ENCODE measurements at places on chromosomes 7 and 10. TPM values are rescaled to one million over a fixed set of nuclear protein-coding genes. Genes with fewer than 3 reads are reported as not detected.

DNA sequence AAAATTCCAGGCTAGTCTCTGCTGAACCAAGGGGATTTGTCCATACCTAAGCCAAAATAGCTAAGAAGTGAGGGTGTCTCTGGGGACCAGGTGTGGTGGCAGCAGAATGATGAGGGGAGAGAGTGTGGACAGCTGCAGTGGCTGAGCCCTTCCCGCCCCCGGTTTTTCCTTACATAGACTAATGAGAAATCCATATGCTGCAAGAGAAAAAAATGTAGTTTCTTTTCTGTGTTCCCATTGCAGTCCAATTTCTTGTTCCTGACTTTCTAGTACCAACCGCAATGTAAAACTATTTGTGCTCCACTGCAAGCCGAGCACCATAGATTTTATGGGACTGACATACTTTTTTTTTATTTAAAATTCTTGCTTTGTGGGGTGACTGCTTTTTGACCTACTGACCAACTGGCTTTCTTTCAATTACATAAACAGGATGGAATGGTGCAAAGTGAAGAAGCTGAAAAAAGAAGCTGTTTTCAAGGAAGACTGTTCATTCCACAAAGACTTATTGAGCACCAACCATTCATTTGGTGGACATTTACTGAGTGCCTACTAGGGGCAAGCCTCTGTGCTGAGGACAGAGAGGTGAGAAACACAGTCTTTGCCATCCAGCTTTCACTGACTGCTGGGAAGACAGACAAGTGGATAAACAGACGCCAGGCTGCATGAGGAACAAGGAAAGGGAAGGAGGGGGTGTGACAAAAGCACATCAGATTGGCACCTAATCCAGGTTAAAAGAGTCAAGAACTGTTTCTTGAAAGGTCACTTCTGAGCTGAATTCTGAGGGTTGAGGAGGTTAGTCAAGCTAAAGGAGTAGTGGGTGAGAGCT, 9.8 kb downstream of the CEP41 start:
- peak; percentile 27 for DNase-seq

DNA sequence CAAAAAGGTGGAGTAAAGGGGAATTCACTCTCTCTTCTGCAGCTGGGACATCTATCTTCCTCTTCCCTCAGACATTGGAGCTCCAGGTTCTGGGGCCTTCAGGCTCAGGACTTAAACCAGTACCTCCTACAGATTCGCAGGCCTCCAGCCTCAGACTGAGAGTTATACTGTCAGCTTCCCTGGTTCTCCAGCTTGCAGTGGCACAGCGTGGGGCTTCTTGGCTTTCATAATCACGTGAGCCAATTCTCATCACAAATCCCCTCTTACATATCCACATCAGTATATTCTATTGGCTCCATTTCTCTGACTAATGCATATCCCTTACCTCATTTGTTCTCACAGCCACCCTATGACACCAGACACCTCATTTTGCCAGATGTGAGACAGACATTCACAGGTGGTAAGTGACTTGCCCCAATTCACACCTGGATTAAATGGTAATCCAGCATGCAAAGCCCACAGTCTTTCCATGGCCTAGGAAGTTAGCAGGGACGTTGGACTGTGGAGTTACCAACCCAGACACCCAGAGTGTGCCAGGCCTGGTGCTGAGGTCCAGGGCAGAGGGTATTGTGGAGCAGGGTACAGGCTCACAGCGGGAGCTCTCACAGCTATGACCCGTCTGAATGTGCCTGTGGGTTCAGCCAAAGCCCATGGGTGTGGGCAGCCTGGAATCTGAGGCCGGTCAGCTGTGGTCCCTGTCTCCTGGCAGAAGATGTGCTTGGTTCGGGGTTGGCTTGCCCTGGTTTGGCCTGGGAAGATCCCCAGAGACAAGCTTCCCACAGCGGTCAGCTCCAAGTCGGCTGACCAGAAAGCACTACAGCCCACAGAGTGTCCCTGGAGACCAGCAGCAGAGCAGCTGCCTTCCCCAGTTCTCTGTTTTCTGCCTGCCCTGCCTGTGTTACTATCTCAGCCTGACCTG, 18.4 kb upstream of the ZCCHC24 start:
- DNase-seq: peak; percentile 64

DNA sequence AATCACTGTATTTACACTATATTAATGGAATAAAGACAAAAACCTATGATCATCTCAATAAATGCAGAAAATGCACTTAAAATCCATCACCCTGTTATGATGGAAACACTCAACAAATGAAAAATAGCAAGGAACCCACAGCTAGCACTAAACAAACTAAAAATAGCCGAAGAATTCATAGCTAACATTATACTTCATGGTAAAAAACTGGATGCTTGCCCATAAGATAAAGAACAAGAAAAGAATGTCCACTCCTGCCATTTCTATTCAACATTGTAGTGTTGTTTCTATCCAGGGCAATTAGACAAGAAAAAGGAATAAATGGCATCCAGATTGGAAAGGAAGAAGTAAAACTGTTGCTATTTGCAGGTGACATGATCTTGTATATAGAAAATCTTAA, 142.1 kb downstream of the STK31 start:
- no peak for DNase-seq

The PPP1R9A gene
- 3.7 TPM for polyA plus RNA-seq

The RPEL1 gene
- polyA plus RNA-seq: not detected

The EZH2 gene
- 0.68 TPM for polyA plus RNA-seq

GRCh38 chr10:79142522-79143309, 74.0 kb downstream of the ZMIZ1 start:
- DNase-seq: no peak

The MRLN gene
- not detected for polyA plus RNA-seq

DNA sequence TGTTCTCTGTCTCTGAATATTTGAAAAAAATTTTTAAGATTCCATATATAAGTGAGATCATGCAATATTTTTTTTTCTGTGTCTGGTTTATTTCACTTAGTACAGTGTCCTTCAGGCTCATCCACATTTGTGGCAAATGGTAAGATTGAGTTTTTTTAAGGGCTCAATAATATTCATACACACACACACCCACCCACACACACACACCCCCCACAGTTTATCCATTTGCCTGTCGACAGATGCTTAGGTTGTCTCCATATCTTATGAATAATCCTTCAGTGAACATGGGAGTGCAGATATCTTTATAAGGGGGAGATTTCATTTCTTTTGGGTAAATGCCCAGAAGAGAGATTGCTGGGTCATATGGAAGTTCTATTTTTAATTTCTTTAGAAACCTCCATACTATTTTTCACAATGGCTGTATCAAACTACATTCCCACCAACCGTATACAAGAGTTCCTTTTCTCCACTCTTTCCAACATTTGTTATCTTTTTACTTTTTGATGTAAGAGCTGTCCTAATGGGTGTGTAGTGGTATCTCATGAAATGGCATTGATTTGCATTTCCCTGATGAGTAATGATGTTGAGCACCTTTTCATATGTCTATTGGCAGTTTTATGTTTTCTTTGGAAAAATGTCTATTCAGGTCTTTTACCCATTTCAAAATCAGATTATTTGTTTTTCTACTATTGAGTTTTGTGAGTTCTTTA, 35.0 kb downstream of the AUTS2 start:
- DNase-seq: no peak

DNA sequence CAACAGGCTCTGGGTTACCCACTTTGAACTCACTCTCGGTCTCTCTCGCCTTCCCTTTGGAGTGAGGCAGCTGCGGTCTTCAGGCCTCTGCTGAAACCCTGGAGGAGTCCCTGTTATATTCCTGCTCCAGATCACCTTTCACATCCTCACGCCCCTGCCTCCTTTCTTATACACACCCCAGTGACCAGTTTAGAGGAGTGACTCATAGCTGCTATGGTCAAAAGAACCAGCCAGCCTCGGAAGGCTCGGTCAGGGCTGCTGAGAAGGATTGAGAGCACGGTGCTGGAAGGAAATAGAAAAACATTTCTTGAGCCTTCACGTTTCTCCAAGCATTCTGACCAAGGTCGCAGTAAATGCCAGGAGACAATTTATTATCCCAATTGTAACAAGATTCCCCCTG, 28.3 kb upstream of the SVOPL start:
- DNase-seq: no peak

GRCh38 chr7:816300-816750, 16.0 kb upstream of the SUN1 start:
- DNase-seq: peak; percentile 98

GRCh38 chr10:16470747-16471146, 33.9 kb downstream of the PTER start:
- no peak for DNase-seq

GRCh38 chr10:30736685-30737232, 107.2 kb upstream of the LYZL2 start:
- DNase-seq: no peak

DNA sequence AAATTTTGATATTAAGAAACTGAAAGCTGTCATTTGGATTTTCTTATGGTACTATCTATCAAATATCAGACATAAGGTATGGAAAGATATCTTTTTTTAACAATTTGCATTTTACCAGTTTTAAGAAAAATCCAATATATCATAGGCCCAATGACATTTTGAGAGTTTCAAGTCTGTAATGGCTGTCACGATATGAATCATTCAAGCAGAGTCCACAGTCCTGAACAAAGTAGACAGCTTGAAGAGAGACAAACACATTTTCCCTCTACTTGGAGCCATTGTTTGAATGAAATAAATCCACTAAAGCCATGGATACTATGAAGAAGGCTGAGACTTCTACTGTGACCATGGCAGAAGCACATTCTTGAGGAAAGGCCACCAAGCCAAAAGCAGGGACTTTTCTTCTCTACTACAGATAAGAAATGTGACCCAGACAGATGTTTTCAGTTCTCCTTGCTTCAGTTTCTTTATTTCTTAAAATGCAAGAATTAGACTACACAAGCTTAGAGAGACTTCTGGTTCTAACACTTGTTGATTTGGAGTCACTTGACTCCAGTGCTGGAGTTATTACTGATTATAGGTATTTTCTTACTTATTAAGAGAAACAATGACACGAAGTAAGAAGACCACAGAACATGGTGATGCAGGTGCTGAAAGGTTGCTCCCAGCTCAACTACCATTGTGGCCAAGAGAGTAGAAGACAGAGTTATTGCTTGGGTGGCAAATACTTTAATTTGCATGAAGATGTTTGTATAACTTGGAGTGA, 429.1 kb downstream of the KIF20B start:
- no peak for DNase-seq

The PNPLA8 gene
- polyA plus RNA-seq: 22.3 TPM

DNA sequence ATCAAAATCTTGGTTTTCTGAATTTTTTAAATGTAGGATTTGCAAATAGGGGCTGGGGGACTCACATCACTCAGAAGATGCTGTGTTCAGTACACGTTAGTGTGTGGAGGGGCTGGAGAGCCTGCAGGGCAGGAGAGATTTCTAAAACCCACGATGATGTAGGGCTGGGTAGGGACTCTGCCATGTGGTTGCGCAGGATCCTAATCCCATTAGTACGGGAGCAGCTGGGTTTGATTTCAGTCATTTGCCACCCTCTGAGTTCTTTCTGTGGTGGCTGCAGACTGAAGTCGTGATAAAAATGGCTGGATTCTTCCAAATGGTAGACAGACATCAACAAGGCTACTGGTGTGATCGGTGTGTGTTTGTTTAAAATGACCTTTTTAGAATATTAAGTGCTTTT, 14.2 kb upstream of the GET4 start:
- DNase-seq: no peak

- no peak for DNase-seq
Measured at GRCh38 chr7:104795616-104796398, 218.2 kb upstream of the KMT2E start.

The CYP2C19 gene
- 0.05 TPM for polyA plus RNA-seq

- DNase-seq: no peak
Measured at GRCh38 chr7:50513166-50513871, 51.9 kb downstream of the DDC start.

DNA sequence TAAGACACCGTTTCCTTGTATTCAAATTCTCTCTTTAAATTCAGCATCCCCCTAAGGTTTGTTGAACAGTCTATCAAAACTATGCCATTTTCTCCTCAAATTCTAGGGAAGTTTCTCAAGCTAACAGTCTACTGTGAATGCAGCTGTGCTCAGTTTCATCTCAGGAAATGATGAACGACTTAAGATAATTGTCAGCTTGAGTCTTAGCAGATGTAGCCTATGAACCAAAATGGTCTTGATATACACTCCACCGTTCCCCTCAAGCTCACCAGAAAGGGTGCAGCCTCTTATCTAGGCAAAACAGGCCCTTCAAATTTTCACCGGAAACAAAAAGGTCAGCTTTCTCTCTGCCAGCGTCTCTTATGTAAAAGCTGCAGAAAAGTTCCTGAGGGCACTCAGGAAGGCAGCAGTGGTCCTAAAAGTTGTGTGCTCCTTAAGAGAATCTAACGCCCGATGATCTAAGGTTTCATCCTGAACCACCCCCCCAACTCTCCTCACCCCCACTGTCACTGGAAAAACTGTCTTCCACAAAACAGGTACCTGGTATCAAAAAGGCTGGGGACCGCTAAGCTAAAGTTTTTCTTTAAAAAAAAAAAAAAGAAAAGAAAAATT, 2.1 kb downstream of the DNAJC9 start:
- no peak for DNase-seq

DNA sequence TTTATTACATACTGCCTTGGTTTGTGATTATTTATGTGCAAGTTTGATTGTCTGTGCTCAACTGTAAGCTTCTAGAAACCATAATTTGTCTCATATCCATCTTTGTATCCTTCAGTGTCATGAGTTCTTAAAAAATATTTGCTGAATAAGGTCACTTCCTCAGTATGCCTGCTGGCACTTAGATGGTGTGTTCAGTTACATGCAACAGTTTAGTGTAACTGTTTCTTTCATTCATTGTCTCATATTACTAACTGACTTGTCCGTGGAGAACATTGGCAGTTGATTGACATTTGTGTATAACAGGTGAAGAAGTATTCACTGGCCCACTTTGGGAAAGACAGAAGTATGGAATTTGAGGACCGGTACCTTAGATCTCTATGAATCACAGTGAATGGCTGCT, 236.9 kb downstream of the PRKG1 start:
- no peak for DNase-seq

The LDB3 gene
- 1,223 TPM for polyA plus RNA-seq

DNA sequence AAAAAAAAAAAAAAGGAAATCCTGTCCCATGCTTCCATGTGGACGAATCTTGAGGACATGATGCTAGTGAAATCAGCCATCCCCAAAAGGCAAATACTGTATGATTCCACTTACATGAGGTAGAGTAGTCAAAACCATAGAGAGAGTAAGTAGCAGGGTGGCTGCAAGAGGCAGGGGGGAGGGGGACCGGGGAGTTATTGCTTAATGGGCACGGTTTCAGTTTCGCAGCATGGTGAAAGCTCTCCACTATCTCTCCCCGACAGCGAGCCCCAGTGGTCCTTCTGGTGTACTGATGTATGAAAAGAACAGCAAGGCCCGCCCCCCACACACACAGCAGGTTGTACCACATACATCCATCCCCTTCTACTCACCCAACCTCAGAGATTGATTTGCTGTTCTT, 32.8 kb downstream of the NOD1 start:
- peak; percentile 92 for DNase-seq

DNA sequence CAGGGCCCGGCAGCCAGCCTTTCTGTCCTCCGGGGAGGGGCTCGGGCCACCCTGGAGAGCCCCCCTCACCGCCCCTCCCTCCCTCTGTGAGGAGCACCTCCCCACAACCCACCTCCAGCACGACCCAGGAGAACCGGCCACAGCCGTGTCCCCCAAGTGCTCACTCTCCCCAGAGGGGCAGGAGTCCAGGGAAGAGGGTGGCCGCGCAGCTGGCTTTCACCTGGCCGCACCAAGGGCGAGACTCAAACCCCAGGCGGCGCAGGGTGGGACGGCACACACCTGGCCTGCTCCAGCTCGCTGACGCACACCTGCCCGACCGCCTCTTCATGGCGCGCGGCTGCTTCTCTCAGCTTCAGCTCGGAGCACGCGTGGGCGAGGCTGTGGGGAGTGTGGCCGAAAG, 73.4 kb downstream of the CFAP46 start:
- DNase-seq: no peak
